Esophagus muscularis mucosa (tissue), 4 donors: ENCODE measurements at places on chromosomes 2 and 18. TPM values are rescaled to one million over a fixed set of nuclear protein-coding genes. Genes with fewer than 3 reads are reported as not detected.

GRCh38 chr2:111168528-111169239 lies 48.0 kb downstream of the BCL2L11 start:
- DNase-seq = no peak
- no peaks in the 10 kb centered on the region for H3K27me3 ChIP-seq
- no peak overlapping the region for H3K27ac ChIP-seq
- peaks cover 19% of the 10 kb centered on the region for H3K4me1 ChIP-seq
- H3K36me3 ChIP-seq = no peaks in the 10 kb centered on the region

DNA sequence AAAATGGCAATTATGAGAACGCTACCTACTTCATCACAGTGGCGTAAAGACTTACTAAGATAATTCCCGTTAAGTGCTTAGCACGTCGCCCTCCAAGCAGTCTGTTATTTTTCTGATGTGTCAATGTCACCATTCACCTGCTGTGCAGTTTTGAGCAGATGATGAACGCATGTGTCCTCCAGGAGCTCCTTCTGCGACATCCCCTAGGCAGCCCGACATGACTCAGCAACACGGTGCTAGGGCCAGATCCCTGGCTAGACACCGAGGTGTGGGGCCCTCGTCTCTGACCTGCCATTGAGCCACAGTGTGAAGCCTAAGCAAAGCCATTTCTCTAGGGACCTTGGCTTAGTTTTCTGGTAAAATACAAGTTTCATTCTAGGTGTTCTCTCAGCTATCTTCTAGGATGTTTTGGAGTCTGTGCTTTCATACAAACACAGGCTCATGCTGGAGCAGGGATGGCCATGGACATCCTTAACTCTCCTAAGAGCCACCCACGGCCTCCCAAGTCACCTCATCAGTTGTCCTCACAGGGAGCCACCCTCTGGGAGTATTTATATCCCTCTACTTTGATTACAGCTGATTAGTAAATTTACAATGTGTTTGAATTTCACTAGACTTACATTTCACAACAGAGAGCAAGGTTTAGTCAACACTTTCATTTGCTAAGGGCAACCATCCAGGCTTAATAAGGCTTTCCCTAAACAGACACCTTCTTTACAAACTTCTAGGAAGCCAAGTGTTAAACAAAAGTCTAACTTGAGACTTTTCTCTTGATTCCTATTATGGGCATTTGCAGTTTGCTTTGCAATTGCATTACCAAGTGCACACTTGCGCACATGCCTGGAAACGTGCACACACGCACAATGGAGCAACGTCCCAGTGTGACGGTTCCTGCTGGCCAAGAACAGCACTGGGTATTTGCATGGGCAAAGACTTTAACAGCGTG lies 376.8 kb upstream of the ID2 start:
- DNase-seq = no peak
- H3K36me3 ChIP-seq = no peaks in the 10 kb centered on the region
- peak overlapping the region; percentile 44 for H3K27ac ChIP-seq
- H3K27me3 ChIP-seq = no peaks in the 10 kb centered on the region
- peaks cover 36% of the 10 kb centered on the region for H3K4me1 ChIP-seq
- H3K4me3 ChIP-seq = no peak overlapping the region

- peaks cover 28% of the 10 kb centered on the region for H3K4me1 ChIP-seq
- no peak for DNase-seq
- H3K27me3 ChIP-seq = no peaks in the 10 kb centered on the region
Measured at GRCh38 chr2:218716070-218716469, 5.4 kb downstream of the TTLL4 start.

DNA sequence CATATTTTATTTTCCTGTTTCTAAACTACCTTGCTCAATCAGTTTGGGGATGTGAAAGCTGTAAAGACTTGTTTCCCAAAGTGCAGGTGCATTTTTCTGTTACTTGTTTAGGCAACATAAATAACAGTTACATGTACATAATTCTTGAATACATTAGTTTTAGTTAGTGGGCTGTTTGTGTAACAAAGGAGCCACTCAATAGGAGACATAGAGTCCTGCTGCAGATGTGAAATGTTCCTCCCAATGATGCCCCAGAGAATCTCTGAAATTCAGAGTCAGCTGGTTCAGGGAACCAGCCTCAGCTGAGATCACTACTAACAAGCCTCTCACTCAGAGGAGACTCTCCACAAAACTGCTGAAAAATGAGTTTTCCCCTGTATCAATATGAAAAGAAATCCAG lies 91.5 kb upstream of the TWSG1 start:
- no peaks in the 10 kb centered on the region for H3K27me3 ChIP-seq
- no peak overlapping the region for H3K4me3 ChIP-seq
- no peak overlapping the region for H3K27ac ChIP-seq
- no peak for DNase-seq
- H3K4me1 ChIP-seq = no peaks in the 10 kb centered on the region

DNA sequence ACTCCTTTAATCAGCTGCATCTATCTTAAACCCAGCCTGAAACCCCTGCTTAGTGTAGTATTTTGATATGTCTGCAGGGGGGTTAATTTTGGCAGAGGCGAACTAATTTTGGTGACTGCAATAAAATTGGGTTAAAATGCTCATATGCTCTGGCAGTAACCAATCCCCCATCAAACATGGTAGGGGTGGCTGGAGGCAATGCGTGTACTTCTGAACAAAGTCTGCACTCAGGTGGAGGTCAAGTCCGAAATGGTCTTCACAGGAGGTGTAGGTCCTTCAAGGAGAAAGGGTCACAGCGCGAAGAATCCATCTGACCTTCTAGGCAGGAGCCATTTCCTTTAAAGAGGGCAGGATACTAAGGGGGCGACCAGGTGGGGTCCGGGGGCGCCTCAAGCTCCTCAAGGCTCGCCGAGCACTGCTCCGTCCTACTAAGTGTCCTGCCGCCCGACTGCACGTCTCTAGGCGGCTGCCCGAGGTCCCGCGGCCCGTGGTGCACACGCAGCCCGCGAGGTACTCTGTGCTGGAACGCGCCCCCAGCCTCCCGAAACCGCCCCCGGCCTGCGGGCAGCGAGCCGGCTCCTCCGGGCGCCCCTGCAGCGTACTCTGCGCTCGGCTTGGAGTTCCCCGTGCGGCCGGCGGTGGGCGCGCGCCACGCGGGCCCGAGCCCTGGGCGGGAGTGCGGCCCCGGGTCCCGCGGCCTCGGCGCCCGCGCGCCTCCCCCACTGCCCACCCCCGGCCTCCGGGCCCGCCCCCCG lies 1.7 kb upstream of the LDLRAD4 start:
- DNase-seq = no peak
- H3K4me1 ChIP-seq = peaks cover 48% of the 10 kb centered on the region
- H3K4me3 ChIP-seq = peak overlapping the region; percentile 94
- H3K36me3 ChIP-seq = no peaks in the 10 kb centered on the region
- peak overlapping the region; percentile 89 for H3K27ac ChIP-seq
- H3K27me3 ChIP-seq = no peaks in the 10 kb centered on the region

DNA sequence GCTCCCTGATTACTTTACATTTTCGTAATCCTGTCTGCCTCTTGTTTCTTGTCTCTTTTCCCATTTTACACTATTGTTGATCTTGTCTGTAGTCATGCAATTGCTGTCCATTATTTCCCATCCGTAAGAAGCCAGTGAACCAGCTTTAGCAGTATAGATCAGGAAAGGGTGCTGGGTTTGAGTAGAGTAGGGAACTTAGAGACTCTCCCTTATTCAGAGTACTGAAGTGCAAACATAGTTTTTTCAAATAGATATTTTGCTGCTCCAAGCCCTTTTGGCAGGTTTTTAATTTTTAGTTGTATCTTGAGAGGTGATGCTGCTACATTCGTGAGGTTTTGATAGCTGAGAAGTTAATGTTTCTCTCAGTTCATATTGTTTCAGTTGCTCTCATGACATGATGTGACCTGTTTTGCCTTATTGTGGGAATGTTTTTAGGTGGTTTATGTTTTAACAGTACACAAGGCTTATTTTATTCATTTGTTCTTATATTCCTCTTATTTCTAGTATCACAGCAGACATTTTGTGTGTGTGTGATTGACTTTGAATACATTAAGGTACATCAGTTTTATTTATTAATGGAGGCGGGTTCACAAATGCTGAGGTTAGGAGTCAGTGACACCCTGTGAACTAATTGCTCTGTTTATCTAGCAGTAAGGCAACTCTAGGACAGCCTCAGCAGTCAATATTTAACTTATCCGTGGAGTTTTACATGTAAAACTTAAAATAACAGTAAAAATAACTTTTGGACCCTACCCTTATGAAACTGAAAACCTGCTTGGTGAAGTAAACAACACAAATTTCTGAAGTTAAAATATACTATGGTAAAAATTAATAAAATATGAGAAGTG lies 118.4 kb downstream of the ZNF407 start:
- DNase-seq = no peak
- H3K27ac ChIP-seq = no peak overlapping the region
- no peak overlapping the region for H3K4me3 ChIP-seq
- no peaks in the 10 kb centered on the region for H3K4me1 ChIP-seq

DNA sequence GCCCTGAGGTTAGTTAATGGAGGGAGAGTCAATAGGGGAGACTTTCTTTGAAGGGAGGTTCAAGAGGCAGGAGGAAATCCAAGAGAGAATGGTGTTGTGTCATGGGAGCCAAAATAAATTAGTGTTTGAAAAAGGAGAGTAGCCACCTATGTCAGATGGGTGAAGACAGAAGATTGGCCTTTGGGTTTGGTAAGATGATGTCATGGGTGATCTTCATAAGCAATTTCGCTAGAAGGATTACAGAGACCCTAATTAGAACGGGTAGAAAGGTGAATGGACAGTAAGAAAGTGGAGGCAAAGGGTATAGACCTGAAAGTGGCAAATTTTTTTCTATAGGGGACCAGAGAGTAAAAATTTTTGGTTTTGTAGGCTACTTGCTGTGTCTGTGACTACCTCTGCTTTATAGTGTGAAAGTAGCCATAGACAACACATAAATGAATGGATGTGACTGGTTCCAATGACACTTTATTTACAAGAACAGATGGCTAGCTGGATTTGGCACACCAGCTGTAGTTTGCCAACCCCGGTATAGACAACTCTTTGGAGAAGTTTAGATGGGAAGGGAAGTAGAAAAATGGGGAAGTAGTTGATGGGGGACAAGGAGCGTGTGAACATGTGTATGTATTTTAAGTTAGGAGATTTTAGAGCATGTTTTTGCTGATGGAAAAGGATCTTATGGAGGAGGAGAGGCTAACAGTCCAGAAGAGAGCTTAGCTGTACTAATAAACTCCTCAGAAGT lies 9.3 kb downstream of the STAMBP start:
- peaks cover 60% of the 10 kb centered on the region for H3K4me1 ChIP-seq
- peak overlapping the region; percentile 84 for H3K27ac ChIP-seq
- no peak for DNase-seq
- H3K36me3 ChIP-seq = no peaks in the 10 kb centered on the region
- no peak overlapping the region for H3K4me3 ChIP-seq
- no peaks in the 10 kb centered on the region for H3K27me3 ChIP-seq

DNA sequence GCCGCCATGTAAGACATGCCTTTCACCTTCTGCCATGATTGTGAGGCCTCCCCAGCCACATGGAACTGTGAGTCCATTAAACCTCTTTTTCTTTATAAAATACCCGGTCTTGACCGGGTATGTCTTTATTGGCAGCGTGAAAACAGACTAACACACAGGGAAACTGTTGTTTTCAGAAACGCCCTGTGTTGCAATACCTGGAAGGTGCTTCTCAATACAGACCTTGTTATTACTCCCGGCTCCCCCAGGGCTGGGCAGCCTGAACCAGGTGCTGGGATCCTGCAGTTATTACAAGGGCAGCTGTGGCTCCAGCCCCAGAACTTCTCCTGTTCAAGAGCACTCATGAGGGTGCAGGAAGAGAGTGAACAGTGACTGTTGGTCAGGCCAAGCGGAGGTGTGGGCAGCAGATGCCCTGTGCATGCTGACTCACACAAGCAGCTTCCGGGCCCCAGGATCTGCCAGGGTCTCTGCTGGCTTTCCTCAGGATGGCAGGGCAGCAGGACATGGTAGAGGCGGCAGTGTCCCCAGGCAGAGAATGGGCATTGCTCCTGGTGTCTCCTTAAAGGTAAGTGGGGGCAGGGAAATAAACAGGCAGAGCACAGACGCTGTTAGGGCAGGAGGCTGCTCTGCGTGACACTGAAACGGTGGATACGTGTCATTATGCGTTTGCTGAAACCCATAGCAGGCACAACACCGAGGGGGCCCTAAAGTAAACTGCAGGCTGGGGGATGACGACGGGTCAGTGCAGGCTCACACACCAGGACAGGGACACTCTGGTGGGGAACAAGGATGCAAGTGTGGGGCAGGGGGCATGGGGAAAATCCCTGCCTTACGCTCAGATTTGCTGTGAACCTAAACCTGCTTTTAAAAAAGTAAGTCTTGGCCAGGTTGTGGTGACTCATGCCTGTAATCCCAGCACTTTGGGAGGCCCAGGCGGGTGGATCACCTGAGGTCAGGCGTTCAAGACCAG lies 89.1 kb downstream of the NDUFA10 start:
- peaks cover 9% of the 10 kb centered on the region for H3K4me1 ChIP-seq
- no peak for DNase-seq
- no peak overlapping the region for H3K27ac ChIP-seq
- no peak overlapping the region for H3K4me3 ChIP-seq
- H3K27me3 ChIP-seq = no peaks in the 10 kb centered on the region

DNA sequence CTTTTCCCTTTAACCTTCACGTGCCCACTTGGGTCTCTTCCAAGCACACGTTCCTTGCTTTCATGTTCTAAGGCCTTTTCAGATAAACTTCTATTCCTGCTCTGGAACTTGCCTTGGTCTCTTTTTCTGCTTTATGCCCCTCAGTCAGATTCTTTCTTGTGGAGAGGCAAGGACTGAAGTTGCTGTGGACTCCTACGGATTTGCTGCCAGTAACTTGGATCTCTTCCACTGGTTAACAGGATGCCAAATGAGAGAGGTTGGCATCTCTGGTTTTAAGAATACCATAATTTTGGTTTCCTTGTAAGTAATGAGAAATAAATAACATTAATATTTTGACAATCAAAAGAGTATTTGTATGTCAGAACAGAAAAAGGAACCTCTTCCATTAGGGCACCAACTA lies 33.0 kb downstream of the COMMD1 start:
- H3K27me3 ChIP-seq = no peaks in the 10 kb centered on the region
- no peak overlapping the region for H3K4me3 ChIP-seq
- DNase-seq = no peak

- no peak overlapping the region for H3K4me3 ChIP-seq
- H3K4me1 ChIP-seq = no peaks in the 10 kb centered on the region
- H3K36me3 ChIP-seq = no peaks in the 10 kb centered on the region
- no peak overlapping the region for H3K27ac ChIP-seq
- DNase-seq = no peak
Measured at GRCh38 chr2:75462721-75463120, 98.0 kb downstream of the EVA1A start.

DNA sequence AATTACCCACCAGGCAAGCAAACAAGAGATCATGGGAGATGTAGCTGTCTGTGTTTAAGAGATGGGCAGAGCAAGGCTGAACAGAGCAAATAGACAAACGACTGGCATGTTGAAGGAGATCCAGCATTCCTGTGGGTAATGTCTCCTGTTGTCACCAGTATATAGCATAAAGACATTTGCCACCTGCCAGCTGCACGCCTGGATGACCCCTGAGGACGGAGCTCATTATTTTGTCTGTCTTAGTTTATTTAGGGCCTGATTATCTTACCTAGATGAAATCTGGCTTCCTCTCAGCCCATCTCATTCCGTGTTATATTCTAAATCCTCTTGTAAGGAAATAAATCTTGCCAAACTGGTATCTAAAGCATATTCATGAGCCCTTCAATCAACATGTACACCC lies 510.3 kb upstream of the LINC00305 start:
- H3K27me3 ChIP-seq = no peaks in the 10 kb centered on the region
- H3K4me3 ChIP-seq = no peak overlapping the region
- H3K4me1 ChIP-seq = no peaks in the 10 kb centered on the region
- no peak for DNase-seq
- H3K36me3 ChIP-seq = no peaks in the 10 kb centered on the region

UGT1A5 gene
- total RNA-seq = not detected

AOX1 gene
- 83.3 TPM for total RNA-seq

CD207 gene
- total RNA-seq = 1.7 TPM

TMEM163 gene
- total RNA-seq = 1.1 TPM

EPHA4 gene
- total RNA-seq = 17.9 TPM

GRB14 gene
- 3.3 TPM for total RNA-seq
